Stimulated activated CD8-positive, alpha-beta memory T cell treated with anti-CD3 and anti-CD28 coated beads, Interleukin-7, amount 100 ng/mL, for 1 hour (primary cell): ENCODE measurements at places on chromosomes 7 and 10.

DNA sequence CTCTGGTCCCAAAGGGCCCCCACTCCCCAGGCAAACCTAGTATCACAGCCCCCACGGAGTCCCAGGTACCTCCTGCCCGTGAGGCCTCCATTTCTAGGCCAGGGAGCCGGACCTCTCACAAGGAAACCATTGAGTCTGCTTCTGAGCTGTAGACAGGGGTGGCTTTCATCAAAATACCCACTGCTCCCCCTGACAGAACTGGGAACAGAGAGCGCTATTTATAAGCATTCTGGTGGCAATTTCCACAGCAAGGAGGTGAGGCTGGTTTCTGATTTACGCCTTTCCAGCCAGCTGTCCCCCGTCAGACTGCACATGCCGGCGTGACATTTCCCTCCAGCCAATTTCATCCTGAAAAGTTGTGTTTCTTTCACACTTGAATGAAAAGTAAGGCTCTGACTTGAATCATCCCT is 407.5 kb upstream of the PRKCQ start:
- DNase-seq = no peak

DNA sequence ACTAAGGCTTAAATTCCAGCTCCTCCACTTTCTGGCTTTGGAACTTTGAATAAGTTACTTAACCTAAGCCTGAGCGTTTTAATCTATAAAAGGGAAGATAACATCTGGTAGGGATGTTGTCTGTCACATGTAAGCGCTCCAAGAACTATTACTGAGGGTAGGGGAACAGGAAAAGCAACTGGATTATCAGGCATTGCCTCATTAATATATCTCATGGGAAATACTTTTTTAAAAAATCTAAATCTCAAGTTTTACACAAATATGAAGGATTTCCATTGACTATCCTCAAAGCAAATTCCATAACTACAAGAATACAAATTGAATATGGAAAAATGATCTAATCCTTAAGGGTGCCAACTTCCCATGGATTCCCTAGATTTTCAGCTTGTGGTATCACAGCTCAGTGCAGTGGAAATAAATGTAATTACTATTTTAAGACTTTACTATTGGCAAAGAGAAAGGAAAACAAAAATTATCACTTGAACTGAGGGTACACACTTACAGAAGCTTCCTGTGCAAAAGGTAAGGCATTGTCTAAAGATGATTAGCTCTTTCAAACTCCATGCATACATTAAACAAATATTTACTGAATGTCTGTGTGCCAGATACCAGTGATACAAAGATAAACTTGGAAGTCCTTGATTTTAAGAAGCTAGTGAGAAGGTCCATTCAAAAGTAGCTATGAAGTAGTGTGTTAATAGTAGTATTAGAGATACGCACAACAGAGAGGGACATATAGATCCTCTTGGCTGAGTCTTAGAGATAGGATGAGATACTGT is 38.4 kb downstream of the NT5C2 start:
- DNase-seq = no peak

- no peak for DNase-seq
Measured at GRCh38 chr7:76220185-76221057, 18.7 kb downstream of the SRRM3 start.

- no peak for DNase-seq
Measured at GRCh38 chr10:86048973-86049372, 317.6 kb downstream of the GRID1 start.

DNA sequence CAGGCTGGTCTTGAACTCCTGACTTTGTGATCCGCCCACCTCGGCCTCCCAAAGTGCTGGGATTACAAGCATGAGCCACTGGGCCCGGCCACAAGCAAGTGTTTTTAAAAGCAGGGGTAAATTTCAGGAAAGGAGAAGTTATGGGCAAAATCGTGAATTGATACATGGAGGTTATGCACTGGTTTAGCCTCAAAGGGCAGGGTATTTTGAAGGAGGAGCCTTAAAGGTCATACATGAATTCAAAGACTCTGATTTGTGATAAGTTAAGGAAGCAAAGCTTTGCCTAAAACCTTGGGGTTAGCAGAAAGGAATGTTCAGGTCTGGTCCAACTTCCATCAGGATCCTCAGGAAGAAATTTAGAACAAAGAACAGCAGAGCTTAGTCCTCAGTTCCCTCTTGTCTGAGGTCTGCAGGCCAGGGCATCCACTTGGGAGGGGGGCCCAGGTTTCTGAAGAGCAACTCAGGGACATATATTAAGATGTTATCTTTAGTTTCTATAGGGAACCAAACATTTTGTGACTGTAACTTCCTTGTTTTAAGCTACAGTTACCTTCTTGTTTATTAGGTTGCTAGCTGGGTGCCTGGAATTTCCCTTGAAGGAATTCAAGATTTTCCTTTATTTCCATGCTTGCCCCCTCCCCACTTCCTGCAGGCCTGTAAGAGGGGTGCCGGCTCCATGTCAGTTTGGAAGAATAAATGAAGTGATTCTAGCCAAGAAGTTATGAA is 2.8 kb upstream of the REPIN1 start:
- no peak for DNase-seq

GRCh38 chr10:109978481-109978880 is 29.3 kb upstream of the ADD3 start:
- DNase-seq = peak; percentile 41

DNA sequence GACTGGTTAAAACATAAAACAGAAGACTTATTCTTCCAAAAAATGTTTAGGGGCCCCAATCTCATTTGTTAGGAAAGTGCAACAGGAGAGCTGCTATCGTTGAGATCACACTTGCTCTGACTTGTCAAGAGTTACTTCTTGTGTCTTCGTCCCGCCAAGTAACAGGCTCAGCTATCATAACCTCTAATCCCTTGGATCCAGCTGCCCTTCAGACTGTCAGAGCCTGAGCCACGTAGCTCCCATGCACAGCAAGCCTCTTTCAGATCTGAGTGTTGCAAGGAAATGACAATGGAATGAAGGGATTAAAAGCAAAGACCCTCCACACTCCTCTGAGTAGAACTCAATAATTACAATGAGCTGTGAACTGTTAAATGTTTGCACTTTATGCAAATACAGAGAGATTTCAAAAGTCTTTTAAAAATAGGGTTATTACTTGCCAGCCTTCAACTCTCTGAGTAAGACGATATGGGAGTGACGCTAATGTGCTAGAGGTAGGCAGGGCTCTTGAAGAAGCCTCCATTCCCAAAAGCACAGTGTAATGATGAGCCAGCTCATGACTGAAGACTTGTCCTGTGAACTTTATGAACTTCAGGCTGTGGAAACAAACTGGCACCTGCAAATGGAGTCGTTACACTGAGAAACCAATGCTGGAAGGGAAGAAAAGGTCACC is 28.4 kb upstream of the CDK13 start:
- no peak for DNase-seq

DNA sequence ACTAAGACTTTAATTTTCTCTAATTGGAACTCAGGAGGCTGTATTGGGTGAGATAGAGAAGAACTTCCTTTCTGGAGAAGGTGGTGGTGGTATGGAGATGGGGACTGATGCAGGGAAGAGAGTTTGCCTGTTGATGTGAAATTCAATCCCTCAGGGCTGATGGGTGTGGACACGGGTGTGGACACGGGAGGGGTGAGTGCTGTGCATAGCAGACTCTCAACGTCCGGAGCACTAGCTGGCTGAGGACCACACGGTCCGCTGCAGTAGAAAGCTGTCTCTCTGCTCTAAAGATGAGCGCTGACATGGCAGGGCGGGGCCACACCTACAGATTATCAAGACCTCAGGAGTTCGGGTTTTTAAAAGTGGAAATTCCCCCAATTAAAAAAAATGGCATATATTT is 148.5 kb upstream of the PITRM1 start:
- no peak for DNase-seq

DNA sequence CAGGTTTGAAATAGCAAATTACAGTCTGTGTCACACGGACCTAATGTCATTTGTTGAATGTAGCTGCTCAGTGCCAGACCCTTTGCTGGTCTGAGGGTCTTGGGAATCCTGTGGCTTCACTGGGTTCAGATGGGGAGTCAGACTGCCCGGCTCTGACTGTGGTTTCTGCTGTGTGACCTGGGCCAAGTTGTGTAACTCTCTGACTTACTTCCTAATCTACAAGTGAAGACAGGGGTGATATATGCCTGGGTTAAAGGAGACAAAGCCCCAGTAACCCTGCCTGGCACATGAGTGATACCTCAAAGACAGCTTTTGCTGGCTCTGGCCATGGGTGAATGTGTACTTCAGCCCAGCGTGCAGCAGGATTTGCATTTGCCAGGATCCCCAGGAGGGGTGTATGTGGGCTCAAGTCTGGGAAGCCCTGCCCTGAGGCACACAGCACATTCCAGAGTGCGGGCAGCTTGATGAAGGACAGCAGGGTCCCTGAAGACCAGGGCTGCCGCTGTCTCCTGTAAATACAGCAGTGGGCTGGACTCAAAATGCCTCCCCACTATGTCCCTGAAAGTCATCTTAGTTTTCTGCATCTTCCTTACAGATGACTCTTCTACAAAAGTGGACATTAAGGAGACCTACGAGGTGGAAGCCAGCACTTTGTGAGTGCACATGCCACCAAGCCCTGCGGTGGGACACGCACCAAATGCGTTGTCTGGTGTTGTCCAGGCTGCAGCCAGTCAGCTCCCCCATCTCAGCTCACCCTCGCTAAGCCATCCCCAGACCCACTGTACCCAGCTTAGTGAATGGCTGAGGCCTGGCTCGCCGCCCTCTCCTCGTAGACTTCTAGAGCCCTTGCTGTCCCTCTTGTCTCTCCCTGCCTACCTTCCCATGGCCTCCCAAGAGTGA is 16.4 kb downstream of the NACAD start:
- DNase-seq = no peak
